ENCODE measurements at places on chromosomes 6 and 20.

- no peak for DNase-seq
Observed at GRCh38 chr6:43779852-43780236, 9.8 kb downstream of the VEGFA start.

- DNase-seq = no peak
Observed at GRCh38 chr6:152057832-152058498, 250.5 kb downstream of the ESR1 start.

- DNase-seq = no peak
Observed at GRCh38 chr6:33132081-33132524, 56.3 kb downstream of the HLA-DPB1 start.

- peak; percentile 43 for DNase-seq
Observed at GRCh38 chr20:17967521-17968365, 851 bp downstream of the SNX5 start.

DNA sequence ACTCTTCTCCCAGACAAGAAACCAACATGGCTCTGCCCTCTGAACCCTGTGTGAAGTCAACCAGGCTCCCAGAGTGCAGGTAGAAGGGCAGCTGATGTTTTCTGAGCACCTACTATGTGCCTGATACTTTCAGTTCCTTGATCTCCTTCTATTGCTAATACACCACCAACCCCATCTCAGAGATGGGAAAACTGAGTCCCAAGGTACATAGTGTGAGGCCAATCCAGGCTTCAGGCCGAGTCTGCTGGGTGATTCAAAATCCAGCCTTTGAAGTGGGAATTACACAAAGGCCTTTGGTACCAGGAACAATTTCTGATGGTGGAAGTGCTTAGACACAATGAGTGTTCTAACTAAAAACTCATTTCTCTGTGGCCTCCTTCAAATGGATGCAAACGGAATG, 96.3 kb downstream of the NFATC2 start:
- no peak for DNase-seq

- no peak for DNase-seq
Observed at GRCh38 chr20:35595456-35595855, 20.2 kb upstream of the SPAG4 start.

- DNase-seq = no peak
Observed at GRCh38 chr6:156780962-156781853, 4.0 kb downstream of the ARID1B start.

DNA sequence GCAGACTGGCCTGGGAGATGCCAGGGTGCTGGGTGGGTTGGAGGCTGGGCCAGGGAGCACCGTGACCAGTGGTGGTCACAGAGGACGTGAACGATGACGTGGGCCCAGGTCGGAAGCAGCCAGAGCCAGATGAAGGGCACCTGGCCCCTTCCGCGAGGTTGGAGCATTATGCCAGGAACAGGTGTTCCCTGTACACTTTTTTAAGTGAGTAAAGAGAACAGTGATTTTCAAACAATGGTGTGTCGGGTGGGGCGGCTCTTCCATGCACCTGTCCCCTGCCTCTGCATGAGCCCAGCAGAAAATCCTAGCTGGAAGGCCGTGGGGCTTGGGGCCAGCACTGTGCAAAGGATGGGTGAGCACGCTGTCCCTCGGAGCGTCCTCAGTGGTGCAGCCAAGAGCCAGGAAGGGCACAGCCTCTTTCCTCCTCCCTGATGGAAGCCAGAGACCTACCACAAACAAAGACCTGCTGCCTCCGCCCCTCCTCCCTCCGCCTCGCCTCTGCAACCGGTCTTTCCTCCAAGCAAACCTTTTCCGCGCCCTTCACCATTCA, 350.5 kb downstream of the ZFAND3 start:
- peak; percentile 89 for DNase-seq

GRCh38 chr20:41345729-41346067, 5.1 kb downstream of the LPIN3 start:
- no peak for DNase-seq

GRCh38 chr20:44780226-44780625, 30.1 kb downstream of the RIMS4 start:
- DNase-seq = no peak

- DNase-seq = no peak
Observed at GRCh38 chr20:52405986-52406385, 214.4 kb upstream of the ZFP64 start.

DNA sequence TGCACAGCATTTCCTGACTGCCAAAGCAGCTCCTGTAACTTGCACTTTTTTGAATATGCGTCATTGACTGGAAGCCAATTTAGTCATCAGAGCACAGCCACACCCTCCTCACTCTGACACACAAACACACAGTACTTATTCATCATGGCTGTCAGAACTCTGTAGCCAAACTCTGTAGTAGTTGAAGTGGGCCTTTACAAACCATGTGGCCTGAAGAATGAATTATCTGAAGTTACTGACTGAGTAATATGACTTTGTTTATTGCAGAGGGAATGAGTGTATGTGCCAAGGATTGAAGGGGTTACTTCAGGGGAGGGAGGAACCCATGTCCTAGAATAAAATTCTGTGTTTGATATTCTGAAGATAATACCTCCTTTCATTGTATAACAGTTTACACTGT, 102.7 kb downstream of the FIG4 start:
- DNase-seq = peak; percentile 86

GRCh38 chr6:134720353-134721059, 229.4 kb downstream of the ALDH8A1 start:
- DNase-seq = no peak

- peak; percentile 47 for DNase-seq
Observed at GRCh38 chr6:85865420-85866369, 223.0 kb upstream of the SYNCRIP start.

- DNase-seq = no peak
Observed at GRCh38 chr6:154382740-154383139, 26.1 kb upstream of the IPCEF1 start.

DNA sequence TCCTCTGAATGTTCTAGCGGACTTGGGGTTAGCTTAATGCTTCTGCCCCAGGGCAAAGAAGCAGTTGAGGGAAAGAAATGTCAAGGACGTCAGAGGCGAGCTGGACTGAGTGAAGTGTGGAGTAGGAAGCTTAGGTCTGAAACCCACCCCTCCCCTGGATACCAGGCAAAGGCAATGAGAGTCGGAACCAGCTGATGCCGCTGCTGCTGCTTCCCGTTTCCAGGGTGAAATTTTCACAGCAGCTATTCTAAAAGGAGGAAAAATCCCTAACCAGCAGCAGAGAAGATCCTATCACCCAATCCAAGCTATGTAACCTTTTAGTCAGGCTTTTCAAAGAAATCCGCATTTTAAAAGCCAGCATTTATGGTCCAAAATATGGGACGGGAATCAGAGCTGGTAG, 564.3 kb downstream of the LMBRD1 start:
- peak; percentile 65 for DNase-seq

DNA sequence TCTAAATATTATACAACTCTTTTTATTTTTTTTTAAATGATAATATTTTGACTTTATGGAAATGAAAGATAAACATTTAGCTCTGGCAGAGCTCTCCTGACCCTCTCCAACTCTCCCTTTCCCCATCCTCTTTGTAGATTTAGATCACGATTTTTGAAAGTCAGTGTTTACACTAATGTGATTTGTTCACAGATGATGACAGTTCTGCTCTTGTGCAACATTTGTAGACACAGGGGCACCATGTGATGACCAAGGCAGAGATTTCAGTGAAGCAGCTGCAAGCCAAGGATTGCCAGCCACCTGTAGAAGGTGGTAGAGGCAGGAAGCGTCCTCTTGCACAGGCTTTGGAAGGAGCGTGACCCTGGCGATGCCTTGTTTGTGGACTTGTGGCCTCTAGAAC, 483.2 kb downstream of the QKI start:
- DNase-seq = no peak

- DNase-seq = no peak
Observed at GRCh38 chr6:10947966-10948365, 61.1 kb downstream of the SYCP2L start.

DNA sequence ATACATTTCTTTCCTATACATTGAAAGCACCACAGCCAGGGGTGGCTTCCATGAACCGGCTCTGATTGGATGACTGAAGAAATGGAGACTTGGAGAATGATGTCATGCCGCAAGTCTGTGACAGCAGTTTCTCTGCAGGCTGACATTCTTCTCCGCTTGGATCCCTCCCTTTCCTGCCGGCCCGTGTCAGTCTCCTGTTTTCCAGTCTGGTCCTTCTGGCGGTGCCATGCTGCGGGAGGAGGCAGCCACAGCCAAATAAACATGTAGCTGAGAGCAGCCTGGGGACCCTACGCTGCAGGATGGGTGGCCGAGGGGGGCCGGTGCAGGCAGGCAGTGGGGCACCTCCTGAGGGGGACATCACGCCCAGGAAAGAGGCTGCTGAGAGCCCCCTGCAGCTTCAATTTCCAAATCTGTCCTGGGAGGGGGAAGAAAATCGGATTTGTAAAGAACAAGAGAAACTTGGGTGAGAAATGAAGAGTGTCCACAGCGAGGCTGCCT, 178.0 kb downstream of the TAF4 start:
- no peak for DNase-seq

GRCh38 chr6:149028767-149029405, 282.1 kb downstream of the UST start:
- peak; percentile 91 for DNase-seq

DNA sequence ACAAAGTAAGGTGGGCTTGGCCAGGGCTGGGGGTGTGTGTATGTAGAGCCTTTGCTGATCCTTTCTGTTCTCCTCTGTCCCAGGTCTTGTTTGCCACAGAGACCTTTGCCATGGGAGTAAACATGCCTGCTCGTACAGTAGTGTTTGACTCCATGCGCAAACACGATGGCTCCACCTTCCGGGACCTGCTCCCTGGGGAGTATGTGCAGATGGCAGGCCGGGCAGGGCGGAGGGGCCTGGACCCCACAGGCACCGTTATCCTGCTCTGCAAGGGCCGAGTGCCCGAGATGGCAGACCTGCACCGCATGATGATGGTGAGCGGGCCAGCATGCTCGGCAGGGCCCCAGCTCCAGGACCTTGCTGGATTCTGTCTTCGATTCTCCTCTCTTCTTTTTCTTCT, 6.2 kb downstream of the DXO start:
- no peak for DNase-seq

DNA sequence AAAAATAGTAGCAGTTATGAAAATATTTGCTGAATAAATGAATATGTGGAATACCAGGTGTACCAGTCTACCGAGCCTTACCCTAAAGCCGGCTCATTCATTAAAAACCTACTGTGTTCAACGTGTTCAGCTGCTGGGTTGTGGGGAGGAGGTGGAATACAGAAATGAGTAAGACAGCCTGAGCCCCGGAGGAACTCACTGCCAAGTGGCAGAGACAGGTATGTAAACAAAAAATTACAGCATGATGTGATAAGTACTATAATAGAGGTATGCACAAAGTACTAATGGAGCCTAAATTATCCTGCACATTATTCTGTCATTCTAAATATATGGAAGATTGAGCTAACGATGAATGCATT, 6.8 kb upstream of the ADTRP start:
- DNase-seq = peak; percentile 90

DNA sequence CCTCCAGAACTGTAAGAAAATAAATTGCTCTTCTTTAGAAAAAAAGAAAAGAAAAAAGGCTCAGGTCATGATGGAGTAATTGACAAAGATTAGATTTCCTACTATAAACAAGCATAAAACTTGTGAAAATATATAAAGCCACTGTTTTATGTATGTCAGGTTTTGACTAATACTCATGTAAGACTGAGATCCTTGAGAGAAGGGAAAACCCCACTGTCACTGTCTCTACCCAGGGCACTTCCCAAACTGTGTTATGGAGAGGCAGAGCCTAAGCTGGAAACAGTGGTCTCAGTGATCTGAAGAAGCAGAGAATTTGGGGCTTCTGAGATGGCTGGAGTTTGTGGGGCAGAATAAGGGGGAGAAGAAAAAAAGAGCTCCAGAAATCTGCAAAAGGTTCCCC, 7.6 kb downstream of the ACAT2 start:
- no peak for DNase-seq

DNA sequence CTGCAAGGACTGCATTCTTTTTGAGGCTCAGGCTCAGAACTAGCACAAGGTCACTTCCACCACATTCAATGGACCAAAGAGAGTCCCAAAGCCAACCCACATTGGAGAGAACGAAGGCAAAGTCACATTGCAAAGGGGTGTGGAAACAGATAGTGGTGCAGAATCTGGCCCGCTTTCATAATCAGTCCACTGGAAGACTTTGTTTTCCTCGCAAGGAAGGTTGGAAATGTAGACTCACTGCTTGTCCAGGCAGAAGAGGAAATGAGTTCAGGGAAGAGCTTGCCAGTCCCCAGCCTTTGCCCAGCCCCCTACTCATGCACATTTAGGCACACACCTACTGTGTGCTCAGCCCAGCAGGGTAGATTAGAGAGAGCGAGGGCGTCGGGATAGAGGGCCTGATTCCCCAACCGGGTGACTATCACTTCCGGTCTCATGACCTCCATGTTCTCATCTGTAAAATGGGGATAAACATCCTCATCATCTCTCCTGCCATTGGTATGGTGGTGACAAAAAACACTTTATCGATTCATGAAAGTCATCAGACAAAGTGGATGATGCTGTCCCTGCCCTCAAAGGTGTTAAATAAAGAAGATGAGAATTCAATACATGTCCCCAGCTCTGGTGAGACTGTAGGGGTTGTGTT, 24.3 kb upstream of the CCN5 start:
- DNase-seq = no peak

DNA sequence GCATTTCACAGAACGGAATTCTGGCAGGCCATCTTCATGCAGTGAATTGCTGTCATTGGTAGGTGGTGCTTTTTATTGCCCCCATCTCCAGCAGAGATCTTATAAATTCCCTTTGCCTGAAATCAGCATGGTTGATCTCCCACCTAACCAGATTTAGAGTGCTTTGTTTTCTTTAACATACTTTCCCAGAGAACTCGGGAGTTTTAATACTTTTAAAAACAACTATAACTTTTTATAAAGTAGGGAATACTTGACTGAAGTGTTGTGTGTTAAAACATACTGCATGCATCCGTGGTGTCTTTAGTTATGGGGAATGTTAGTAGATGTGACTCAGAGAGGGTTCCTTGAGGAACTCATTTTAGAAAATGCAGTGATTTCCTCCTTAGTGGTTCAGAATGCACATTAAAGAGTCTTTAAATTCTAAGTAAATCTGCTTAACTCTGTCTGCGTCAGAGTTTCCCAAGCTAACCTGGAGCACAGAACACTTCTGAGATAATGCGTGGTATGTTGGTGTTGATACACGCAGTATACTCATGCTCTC, 54.9 kb downstream of the AKAP12 start:
- DNase-seq = no peak

GRCh38 chr6:163416557-163417253, 2.2 kb downstream of the QKI start:
- peak; percentile 67 for DNase-seq

- no peak for DNase-seq
Observed at GRCh38 chr20:7695635-7696034, 244.6 kb downstream of the HAO1 start.

DNA sequence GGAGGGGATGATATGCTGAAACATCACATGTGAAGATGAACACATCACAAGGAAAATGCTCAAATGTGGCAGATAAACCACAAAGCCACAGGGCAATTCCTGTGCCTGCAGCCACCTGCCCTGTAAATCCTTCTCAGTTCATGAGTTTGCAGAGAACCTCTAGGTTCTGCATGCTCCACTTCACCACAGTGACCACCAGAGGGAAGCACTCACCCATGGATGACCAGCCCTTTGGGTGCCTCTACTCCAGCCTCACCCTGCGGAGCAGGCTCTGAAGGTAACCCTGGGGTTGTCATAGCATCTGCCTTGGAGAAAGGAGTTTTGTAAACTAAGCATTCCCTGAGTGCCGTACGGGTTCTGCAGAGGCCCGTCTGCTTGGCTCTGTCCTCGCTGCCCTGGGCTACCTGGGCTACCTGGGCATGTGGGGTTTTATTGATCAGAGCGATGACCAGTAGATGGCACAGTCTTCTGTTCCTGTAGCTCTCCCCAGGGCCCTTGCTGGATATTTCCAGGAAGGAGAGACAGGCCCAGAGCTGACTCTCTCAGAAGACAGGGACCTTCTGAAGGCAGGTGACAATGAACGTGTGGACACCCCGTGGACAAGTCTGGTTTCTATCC, 31.7 kb upstream of the CST1 start:
- DNase-seq = no peak
